ENCODE measurements at places on chromosomes 13 and 19.

DNA sequence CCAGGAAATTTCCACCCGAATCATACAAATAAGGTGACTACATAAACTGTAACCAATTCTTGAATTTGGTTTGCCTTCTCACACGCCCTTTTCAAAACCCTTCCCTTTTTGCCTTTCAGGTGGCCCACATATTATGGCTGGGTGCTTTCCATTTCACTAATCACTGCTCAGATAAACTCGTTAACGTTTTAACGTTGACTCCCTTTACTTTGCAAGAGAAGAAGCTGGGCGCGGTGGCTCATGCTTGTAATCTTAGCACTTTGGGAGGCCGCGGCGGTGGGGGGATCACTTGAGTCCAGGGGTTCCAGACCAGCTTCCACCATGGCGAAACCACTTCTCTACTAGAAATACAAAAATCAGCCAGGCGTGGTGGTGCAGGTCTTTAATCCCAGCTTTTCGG lies 19.8 kb upstream of the ZNF91 start:
- H3K36me3 ChIP-seq = no peaks in the 10 kb centered on the region
- DNase-seq = no peak
- H3K27me3 ChIP-seq = peaks cover 5% of the 10 kb centered on the region
- H3K4me3 ChIP-seq = peak overlapping the region; percentile 57
- H3K27ac ChIP-seq = no peak overlapping the region
- no peaks in the 10 kb centered on the region for H3K4me1 ChIP-seq

DNA sequence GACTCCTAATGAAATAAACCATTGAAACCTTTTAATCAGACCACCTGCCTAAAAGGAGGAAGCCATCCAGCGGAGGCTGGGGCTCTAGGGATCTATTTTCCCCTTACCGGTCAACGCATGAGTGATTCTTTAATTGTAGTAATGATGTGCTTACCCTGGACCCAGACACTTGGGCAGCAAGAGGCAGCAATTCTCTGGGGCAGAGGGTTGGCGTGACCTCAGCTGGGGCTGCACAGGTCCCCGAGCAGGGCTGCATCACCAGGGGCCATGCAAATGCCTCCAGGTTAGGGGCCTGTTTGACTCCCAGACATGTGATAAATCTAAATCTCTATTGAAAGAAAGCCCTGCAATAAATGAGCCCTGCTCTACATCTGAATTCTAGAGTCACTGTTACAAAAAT lies 194.2 kb upstream of the TSHZ3 start:
- no peaks in the 10 kb centered on the region for H3K36me3 ChIP-seq
- DNase-seq = no peak
- H3K4me1 ChIP-seq = no peaks in the 10 kb centered on the region
- H3K27ac ChIP-seq = no peak overlapping the region

- no peaks in the 10 kb centered on the region for H3K36me3 ChIP-seq
- DNase-seq = no peak
- no peaks in the 10 kb centered on the region for H3K4me1 ChIP-seq
- no peak overlapping the region for H3K27ac ChIP-seq
These were observed 1374.8 kb downstream of the PCDH9 start for GRCh38 chr13:65855242-65855805.

DNA sequence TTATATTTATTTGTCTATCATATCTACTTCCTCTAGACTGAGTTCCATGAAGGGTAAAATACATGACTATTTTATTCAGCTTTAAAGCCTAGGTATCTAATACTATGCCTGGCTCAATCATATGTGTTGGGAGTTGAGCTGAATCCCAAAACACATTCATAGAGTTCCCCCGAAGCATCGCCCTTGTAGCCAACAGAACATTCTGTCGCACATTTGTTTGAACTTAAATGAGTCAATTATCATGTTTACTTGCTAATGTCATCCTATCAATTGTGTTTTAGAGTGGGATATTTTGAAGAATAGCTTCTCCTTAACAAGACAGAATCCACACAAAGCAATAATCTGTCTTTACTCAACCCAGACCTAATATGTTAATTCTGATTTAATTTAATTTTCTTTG lies 252.4 kb downstream of the HS6ST3 start:
- no peaks in the 10 kb centered on the region for H3K36me3 ChIP-seq
- no peak overlapping the region for H3K27ac ChIP-seq
- DNase-seq = no peak
- H3K4me3 ChIP-seq = no peak overlapping the region
- no peaks in the 10 kb centered on the region for H3K4me1 ChIP-seq
- H3K27me3 ChIP-seq = no peaks in the 10 kb centered on the region

DNA sequence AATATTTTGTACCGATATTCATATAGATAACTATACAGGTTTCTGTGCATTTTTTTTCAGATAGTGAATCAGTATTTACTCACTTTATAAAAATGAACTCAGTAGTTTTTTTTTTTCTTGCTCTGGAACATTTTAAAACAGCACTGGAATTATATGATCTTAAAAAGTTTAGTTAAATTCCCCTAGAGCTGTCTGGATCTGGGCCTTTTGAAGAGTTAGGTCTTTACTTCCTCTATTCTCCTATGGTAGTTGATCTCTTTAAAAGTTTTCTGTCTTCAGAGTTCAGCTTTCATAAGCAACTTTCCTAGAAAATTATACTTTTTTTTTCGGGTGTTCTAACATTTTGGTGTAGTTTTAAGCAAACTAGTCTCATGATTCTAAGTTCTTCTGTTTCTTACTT lies 21.8 kb upstream of the RBM26 start:
- no peak overlapping the region for H3K27ac ChIP-seq
- H3K27me3 ChIP-seq = no peaks in the 10 kb centered on the region

DNA sequence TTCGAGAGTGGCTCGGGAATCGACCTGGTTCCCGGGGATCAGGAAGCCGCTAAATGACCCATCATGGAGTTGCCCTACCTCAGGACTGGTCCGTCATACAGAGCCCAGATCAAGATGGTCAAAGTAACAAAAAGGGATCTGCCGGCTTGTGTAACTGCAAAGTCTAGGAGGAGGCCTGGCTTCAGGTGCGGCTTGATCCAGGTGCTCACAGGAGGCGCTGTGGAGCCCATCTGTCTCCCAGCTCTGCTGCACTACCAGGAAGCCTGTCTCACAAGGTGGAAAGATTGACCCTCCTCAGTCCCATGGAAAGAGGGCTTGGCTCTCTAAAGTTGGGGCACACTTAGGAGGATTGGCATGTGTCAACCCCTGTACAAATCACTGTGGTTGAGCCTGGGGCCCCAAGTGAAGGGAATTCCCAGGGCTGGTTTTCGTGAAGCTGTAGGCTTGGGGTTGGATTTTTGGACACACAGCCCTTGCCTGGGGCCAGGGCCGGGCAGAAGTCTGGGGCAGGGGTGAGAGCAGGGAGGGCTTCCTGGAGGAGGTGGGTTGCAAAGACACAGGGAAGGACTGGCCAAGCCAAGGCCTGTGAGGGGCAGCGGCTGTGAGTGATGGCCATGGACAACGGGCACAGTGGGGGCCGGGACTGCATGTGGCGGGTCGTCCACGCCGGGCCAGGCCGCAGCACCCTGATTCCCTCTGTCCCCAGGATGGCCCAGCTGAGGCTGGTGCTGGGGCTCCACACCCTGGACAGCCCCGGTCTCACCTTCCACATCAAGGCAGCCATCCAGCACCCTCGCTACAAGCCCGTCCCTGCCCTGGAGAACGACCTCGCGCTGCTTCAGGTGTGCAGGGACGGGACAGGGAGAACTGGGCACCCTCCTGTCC lies 4.2 kb downstream of the GZMM start:
- no peak overlapping the region for H3K4me3 ChIP-seq
- DNase-seq = no peak
- H3K27ac ChIP-seq = no peak overlapping the region
- peaks cover 5% of the 10 kb centered on the region for H3K36me3 ChIP-seq

DNA sequence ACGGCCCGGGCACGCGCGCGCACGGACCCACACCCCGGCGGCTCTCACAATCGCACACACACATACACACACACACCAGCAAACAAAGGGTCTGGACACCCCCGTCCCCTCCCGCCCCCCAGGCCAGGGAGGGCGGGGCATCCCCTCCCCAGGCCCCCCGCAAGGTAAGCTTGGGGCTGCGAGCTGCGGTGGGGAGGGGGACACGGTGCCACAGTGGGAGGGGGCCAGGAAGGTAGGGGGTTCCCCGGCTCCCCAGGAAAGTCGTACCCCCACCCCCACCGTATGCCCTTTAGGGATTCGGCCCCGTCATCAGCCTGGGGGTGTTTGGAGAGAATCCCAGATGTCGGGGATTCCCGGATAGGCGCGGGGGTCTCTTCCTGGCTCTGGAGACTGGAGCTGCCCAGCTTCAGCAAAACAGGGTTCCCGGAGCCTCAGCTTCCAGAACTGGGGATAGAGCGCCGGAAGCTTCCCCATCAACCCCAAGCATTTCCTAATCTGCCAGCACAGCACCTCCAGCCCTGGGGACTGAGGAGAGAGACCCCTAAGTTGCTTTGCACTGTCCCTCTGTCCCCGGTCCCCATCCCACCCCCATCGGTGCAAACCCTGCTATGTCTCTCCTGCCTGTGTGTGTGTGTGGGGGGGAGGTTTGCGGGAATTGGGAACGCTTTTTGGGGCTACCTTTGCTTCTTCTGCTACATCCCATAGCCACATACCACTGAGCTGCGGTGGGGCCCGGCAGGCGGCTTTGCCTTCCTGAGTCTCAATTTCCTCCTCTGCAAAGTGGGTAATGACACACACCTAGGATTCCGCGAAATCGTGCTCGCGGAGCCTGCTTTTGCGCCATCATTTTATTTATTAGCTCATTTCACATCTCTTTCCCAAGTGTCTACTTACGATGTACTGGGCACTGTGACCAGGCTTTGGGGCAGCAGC lies 1.8 kb upstream of the CDC37 start:
- H3K27ac ChIP-seq = peak overlapping the region; percentile 98
- H3K4me1 ChIP-seq = peaks cover 62% of the 10 kb centered on the region
- DNase-seq = no peak
- no peaks in the 10 kb centered on the region for H3K27me3 ChIP-seq
- H3K36me3 ChIP-seq = no peaks in the 10 kb centered on the region
